PC-9 (cell line): ENCODE measurements at places on chromosomes 2 and 18. TPM values are rescaled to one million over a fixed set of nuclear protein-coding genes. Genes with fewer than 3 reads are reported as not detected.

Gene CACNB4
- total RNA-seq, result 0.73 and 0.98 TPM in 2 replicates

Gene CNOT9
- 45.8 and 46.0 TPM in 2 replicates for total RNA-seq

Gene CPS1
- 20.3 and 27.5 TPM in 2 replicates for total RNA-seq

Gene GKN2
- not detected in 2 replicates for total RNA-seq

Gene BMP10
- not detected in 2 replicates for total RNA-seq

Gene SEPTIN10
- 112 and 119 TPM in 2 replicates for total RNA-seq

Gene SKOR2
- not detected in 2 replicates for total RNA-seq

Gene DSC3
- total RNA-seq, result not detected in 2 replicates

Gene GALM
- 26.3 and 27.7 TPM in 2 replicates for total RNA-seq

Gene SP5
- 1.9 and 7.3 TPM in 2 replicates for total RNA-seq

Gene BOLL
- not detected in 2 replicates for total RNA-seq

Gene LOXHD1
- total RNA-seq, result not detected in 2 replicates

Gene NEU2
- total RNA-seq, result not detected in 2 replicates

Gene LYG2
- total RNA-seq, result not detected in 2 replicates

Gene WDR43
- 37.1 and 57.9 TPM in 2 replicates for total RNA-seq

Gene SNRNP27
- 29.9 and 38.1 TPM in 2 replicates for total RNA-seq

Gene GULP1
- total RNA-seq, result 31.5 and 38.0 TPM in 2 replicates

Gene VAMP5
- total RNA-seq, result 7.2 and 7.4 TPM in 2 replicates

Gene CXCR1
- total RNA-seq, result not detected in 2 replicates

Gene ZNF396
- total RNA-seq, result 1.9 and 2.0 TPM in 2 replicates

Gene ANKRD30BL
- total RNA-seq, result not detected in 2 replicates
